ENCODE measurements at places on chromosomes 7 and 10.

- DNase-seq: no peak
Observed at GRCh38 chr10:70927189-70927943, 39.0 kb upstream of the PCBD1 start.

DNA sequence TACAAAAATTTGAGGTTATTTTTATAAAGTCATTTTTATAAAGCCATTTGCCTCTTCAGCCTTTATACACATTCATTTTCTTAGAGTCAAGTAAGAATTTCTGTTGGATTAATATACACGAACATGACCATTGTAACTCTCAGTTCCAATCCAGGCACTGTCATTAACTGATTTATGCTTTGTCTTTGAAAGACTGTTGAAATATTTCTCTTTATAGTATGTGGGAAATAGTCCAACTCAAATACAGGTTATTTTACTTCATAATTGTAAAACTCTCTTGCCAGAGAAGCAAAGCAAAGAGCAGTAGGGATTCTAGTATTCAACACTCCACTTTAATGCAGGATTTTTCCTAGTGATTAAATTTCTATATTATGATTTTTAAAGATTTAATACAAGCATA, 36.5 kb upstream of the PAPSS2 start:
- no peak for DNase-seq

DNA sequence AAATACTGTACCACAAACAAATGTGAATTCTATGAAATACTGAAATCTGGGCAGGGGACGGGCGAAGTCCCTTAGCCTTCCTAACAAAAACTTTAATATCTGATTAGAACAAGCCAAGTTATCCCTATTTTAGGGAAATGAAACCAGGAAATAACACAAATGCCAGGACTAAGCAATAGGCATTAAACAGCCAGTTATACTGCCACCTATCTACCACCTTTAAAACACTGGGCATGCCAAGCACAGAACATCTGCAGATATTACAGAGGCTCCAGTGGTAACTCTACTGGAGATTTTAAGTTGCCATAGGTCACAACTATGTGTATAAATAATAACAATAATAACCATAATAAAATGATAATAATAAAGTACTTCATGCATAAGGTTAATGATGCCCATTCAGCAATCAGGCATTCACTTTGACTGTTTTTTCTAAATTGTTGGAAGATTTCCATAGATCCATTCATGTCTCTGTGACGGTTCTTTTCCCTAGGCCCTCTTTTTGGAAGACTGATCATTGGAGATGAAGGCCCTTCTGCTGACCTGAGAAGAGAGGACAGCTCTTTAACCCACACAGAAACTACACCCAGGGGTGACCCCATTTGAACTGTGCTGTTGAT, 195.7 kb downstream of the CACNA2D1 start:
- no peak for DNase-seq

DNA sequence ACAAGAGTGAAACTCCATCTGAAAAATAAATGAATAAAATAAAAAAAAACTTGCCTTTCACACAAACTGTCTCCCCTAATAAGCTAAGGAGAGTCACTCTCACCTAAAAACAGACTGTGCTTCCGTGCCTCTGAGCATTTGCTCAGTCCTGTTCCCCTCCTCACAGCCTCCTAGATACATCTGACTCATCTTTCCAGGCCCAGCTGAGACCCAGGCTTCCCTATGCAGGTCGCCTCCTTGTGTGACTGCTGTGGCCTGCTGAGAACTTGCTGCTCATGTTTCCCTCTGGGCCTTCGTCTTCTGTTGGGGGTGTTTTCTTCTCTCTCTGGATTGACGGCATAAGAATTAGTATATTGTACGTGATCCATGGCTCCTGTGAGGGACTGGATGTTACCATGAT, 777.7 kb downstream of the LRMDA start:
- no peak for DNase-seq

GRCh38 chr10:110007161-110007700, 553 bp upstream of the ADD3 start:
- no peak for DNase-seq

GRCh38 chr7:44324481-44325200, 753 bp downstream of the CAMK2B start:
- DNase-seq: no peak

GRCh38 chr10:11303361-11304170, 285.9 kb downstream of the CELF2 start:
- no peak for DNase-seq

GRCh38 chr7:154827007-154827406, 175.9 kb downstream of the PAXIP1 start:
- no peak for DNase-seq

GRCh38 chr10:44571701-44572100, 186.8 kb upstream of the CXCL12 start:
- DNase-seq: no peak

- DNase-seq: no peak
Observed at GRCh38 chr10:310976-311639, 175.9 kb downstream of the ZMYND11 start.

DNA sequence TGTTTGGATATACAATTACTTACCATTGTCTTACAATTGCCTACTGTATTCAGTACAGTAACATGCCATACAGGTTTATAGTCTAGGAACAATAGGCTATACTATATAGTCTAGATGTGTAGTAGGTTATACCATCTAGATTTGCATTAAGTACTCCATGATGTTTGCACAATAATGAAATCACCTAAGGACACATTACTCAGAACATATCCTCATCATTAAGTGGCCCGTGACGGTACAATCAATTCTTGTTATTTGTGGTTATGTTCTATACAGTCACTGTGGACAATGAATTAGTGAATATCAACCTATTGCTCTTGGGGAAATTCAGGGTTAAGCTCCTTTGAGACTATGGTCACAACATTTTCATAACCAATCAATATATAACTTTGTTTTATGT, 75.6 kb downstream of the MICU1 start:
- no peak for DNase-seq

Data from CD4-positive, alpha-beta T cell treated with Interleukin-4 for 4 hours (primary cell).